ENCODE measurements at places on chromosomes 13 and 19.

GRCh38 chr13:98454389-98454881 lies 122.5 kb downstream of the STK24 start:
- no peak for DNase-seq

GRCh38 chr13:101384929-101385328 lies 31.4 kb downstream of the NALCN start:
- DNase-seq, result no peak

- DNase-seq, result no peak
Observed at GRCh38 chr13:39870197-39870747, 214.8 kb downstream of the COG6 start.

DNA sequence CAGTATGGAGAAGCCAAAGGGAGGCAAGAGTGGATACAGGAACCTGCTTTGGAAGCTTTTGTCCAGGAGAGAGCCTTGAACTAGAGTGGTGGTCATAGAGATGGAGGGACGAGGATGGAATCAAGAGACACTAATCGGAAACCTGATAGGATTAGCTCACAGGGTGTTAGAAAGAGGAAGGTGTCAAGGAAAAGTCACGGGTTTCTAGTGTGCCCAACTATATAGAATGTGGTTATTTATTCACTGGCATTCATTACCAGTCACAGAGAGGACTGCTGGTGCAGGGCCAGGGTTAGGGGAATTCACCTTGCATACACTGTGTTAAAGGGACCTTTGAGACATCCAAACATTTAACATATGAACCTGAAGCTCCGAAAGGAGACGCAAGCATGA lies 43.4 kb upstream of the URAD start:
- no peak for DNase-seq

DNA sequence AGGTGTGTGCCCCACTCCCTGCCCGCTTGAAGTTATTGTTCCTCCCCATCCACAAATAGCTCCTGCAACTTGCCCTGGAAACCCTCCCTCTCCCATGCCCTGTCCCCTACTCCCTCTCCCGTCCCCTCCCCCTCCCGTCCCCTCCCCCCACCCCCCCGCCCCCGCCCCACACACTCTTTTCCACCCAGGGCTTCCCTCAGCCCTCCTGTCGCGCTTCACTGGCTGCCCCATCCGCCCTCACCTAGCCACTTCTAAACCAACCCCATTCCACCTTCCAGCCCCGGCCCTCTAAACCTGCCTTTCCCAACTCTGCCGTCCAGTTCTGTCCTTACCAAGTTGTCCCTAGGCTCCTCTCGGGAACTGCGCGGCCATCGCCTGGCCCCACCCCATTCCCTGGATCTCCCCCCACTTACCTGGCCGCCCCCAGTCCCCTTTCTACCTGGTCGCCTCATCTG lies 993 bp downstream of the RGL3 start:
- DNase-seq, result no peak

GRCh38 chr13:48429036-48429435 lies 16.1 kb upstream of the LPAR6 start:
- DNase-seq, result no peak

- no peak for DNase-seq
Observed at GRCh38 chr13:107031716-107032115, 463.8 kb upstream of the ARGLU1 start.

GRCh38 chr13:39915418-39915817 lies 260.0 kb downstream of the COG6 start:
- no peak for DNase-seq

DNA sequence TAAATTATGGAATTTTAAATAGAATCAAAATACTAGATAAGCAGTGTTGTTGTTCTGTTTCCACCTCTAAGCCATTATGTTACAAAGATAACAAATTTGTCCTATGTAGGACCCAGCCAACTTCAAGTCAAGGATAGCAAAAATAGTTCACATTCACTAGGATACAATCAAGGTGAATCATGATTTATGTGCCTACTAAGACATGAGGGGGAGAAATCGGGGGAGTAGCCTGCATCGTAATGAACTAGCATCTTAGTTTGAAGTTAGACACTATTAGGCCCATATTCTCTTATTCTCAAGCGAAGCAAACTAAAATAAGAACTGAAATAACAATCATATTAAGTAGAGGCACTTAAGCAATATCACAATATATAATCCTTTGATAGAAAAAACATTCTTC lies 779.4 kb upstream of the PCDH9 start:
- no peak for DNase-seq

DNA sequence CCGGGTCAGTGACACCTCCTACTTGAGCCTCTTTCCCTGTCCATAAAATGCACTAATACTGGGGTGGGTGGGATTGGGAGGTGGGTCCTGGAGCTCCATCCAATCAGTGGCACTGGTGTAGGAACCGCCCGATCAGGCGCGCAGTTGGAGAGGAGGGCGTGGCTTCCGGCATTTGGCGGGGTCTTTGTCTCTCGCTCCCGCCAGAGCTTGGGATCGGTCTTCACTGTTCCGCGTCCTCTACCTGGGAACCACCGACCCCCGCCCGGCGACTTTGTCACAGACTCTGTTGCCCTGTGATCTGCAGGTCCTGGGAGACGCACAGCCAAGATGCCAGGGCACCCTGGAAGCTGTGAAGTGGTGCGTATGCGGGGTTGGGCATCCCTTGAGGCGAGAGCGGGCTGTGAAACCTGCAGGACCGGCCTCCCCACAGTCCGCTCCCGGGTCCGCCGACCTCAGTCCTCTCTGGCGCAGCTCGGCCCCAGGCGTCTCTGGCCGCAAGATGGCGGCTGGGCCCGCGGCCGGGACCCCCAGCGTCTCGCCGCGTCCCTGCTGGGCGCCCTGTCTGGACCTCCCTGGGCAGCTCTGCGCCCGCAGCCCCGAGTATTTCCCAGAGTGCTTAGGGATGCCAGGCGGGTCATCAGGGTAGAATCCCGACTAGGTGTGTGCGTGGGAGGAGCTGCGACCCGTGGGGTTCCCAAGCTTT lies 41.6 kb upstream of the ZNF730 start:
- peak; percentile 88 for DNase-seq

DNA sequence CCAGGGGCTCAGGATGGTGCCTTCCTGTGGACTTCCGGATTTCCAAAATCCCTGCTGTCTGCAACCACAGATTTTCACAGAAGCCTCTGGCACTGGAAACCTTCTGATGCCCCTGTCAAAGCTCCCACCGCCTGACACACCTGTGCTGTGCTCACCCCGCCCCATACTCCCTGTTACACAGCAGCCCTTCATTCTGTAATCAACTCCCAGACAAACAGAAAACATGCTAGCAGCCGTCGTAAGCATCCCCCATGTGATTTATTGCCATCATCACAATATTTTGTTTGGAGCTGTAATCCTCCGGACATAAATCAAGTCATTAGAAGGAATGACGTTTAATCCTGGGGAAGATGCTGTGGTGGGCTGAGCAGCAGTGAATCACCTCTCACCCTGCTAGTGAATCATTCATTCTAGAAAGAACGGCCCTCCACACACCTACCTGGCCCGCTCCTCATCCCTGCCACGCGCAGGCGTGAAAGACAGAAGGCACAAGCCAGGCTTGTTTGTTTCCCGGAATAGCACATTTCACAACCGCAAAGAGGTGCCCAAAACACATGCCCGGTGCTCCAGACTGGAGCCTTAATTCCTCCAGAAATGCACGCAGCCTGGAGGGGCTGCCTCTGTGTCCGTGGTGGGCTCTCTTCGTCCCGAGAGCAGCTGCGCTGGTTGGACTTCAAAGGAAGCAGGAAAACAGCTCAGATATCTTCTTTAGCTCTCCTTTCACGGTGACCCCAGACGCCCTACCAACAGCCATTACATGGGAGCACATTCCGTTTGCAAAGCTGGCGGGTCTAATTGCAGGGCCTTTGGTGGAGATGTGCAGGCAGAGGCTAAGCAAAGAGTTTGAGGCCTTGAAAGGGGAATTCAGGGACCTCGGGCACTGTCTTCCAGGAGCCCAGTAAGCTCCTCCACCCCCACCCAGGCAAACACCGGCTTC lies 41.3 kb upstream of the KCTD15 start:
- no peak for DNase-seq

GRCh38 chr19:40691421-40692211 lies 1.2 kb upstream of the NUMBL start:
- DNase-seq, result no peak

- no peak for DNase-seq
Observed at GRCh38 chr13:73593199-73593765, 534.5 kb downstream of the KLF5 start.

DNA sequence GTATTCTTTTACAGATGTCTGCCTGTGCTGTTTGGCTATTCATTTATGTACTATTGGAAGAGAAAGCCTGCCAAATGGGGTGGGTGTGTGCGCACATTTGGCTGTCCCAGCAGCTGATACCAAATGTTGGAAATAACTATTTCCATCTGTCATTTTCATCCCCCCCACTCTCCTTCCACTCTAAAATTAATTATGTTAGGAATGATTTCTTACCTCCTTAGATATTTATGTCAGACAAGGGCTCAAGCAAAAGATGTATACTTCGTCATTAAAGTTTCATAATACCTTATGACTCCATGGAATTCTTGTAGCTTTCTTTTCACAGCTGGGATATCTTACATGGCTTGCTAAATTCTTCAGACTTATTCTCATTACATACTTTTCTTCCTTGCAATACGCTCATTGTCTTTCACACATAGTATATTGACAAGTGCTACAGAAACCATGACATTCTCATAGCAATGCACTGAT lies 18.6 kb downstream of the ITM2B start:
- DNase-seq, result no peak

DNA sequence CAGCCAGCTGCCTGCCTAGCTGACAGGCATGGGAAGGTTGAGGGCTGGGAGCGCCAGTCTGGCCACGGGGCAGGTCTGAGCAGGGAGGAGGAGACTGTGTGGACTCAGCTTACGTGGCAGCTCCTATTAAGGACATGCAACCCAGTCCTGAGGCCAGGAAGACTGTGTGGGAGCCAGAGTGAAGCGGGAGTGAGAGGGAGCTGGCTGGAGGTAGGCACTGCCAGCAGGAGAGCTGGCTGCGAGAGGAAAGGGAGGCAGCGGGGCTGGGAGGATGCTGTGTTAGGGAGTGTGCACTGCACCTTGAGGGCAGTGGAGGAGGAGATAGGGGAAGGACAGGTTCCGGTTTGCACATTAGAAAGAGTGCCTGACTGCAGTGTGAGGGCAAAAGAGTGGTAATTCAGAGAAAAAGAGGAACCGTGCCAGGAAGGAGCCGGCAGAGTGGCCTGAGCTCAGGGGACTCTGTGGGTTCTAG lies 99.2 kb downstream of the SLC7A1 start:
- no peak for DNase-seq

DNA sequence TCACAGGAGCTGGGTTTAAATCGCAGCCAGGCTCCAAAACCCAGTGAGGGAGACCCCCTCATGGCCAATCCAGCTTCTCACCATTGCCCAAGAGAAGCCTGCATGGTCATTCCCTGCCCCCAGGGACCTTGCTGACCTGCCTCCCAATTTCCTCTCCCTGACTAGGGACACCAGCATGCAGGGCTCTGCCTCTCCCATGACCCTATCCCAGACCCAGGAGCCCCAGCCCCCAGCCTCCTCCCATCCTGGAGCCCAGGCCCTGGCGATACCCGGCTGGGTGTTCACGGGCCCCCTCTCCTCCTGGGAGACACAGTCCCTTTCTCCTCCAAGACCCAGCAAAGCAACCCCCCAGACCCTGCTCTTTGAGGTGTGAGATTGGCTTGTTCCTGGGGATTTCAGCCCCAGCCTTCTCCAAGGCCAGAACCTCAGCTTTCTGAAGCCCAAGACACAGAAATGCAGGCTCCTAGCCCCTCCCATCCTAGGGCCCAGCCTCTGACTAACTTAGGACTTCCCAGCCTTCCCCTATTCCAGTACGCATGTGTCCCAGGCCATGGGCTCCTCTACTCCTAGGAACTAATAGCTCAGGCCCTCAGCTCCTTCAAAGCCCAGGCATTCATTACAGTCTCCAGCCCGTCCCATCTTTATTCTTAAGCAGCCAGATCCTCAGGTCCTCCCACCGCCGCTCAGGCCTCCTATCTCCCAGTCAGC lies 1.1 kb downstream of the GYS1 start:
- no peak for DNase-seq

DNA sequence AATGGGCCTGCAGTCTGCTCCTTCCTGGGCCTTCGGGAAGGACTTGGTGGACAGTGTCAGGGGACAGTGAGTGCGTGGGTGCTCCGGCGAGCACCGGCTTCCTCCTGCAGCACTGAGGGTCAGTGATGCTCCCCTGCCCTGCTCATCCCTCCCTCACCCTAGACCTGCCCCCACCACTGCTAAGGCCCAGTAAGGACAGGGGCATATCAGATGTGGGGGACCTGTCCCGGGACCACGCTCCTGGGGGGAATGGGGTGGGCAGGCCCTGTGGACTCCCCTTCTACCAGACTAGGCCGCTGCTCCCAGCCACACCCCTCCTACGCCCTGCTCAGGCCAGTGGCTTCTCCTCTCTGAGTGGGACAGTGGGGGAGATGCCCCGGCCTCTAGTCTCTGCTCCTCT lies 3.2 kb downstream of the MICOS13 start:
- no peak for DNase-seq

- no peak for DNase-seq
Observed at GRCh38 chr19:44212866-44213346, 574 bp downstream of the ZNF227 start.

- DNase-seq, result peak; percentile 72
Observed at GRCh38 chr19:12834976-12835757, 788 bp upstream of the RTBDN start.

DNA sequence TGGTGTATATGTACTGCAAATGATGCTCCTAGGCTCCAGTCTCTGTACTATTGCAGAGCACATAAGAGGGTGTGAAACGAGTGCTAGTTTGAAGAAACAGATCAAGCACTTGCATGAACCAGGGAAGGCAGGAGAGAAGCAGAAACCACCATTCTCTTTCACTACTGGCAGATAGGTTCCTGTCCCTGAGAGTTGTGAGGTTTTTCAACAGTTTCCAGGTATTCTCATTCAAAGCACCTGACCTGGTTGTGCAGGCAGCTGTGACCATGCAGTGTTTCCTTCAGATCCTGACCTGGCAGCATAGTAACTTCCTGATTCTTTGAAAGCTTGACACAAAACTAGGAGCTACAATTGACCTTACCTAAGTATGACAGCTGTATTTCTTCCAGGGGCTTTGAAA lies 164.9 kb downstream of the UFM1 start:
- no peak for DNase-seq

- no peak for DNase-seq
Observed at GRCh38 chr13:94703721-94704314, 8.5 kb downstream of the SOX21 start.

DNA sequence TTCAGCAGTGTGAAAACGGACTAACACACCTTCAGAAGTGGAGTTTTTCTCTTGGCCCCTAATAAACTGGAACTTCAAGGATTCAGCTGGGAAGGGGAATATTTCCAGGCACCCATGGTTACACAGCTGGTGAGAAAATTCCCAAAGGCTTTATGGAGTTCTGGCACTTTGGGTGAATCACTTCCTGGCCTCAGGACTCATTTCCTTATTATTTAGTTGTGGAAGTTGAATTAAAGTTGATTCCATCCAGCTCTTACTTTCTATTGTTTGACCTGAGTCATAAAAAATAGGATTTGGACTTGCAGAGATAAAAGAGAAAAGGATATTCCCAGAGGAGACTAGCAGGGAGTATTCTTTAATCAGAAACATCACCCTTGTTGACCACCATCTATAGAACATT lies 882.1 kb downstream of the UQCRFS1 start:
- DNase-seq, result no peak

GRCh38 chr13:48680756-48681392 lies 27.1 kb downstream of the CYSLTR2 start:
- DNase-seq, result no peak

Measured in BE2C (cell line).